Substantia nigra (tissue), 51 donors: ENCODE measurements at places on chromosomes 13 and 19.
A peak's percentile ranks its signal among the peaks of the same experiment; 100 is the strongest.

DNA sequence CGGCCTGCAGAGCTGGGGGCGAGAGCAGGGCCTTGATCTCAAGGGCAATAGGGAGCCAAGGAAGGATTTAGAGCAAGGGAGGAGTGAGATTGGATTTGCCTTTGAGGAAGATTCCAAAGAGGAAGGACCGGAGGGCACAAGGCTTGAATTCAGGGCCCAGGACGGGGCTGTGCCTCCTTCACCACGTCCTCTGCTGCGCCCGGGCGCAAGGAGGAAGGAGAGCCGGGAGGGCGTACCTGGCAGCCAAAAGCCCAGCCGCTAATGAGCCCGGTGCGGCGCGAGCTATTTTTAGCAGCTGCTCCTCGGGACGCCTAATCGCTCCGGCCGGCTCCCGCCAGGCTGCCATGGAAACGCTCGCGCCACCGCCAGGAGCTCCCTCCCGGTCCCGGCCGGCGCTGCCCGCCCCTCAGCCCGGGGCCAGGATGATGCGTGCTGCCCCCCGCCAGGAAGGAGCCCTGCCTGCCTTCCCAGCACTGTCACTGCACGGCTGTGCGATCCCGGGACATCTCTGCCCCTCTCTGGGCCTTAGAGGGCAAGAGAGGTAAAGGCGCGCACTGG is 31.3 kb downstream of the TINCR start:
- DNase-seq = peak; percentile 83

DNA sequence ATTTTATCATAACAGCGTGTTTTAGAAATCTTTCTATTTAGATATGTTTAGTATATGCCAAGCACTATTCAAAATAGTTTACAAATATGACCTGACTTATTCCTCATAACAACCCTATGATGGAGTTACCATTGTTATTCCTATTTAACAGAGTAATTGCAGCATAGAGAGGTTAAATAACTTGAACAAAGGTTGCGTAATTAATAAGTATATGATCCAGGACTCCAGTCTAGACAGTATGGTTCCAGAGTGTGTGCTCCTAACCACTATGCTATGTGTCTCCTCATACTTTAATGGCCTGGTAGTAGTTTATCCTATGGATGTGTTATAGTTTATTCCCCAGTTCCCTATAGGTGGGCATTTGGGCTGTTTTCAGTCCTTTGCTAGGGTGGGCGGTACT is 145.3 kb downstream of the PAN3 start:
- DNase-seq = no peak

DNA sequence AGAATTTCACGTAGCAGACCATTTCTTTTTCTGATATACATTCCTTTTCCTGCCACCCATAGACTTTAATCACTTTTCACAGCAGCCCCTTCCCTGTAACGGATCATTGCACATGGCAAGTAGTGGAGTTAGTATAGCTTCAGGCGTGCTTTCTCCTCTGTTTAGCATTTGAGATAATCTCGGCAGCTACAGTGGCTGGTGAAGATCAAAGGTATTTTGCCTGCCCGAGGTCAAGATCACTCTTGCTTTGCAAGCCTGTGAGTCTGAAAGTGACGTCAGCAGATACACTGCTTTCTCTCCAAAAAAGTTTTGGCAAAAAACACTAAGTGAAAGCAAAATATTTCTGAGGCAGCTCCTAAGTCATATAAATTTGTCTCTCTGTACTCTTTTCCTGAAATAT is 260.0 kb downstream of the NDFIP2 start:
- no peak for DNase-seq

GRCh38 chr13:44088991-44089413 is 209.3 kb downstream of the LACC1 start:
- DNase-seq = no peak

DNA sequence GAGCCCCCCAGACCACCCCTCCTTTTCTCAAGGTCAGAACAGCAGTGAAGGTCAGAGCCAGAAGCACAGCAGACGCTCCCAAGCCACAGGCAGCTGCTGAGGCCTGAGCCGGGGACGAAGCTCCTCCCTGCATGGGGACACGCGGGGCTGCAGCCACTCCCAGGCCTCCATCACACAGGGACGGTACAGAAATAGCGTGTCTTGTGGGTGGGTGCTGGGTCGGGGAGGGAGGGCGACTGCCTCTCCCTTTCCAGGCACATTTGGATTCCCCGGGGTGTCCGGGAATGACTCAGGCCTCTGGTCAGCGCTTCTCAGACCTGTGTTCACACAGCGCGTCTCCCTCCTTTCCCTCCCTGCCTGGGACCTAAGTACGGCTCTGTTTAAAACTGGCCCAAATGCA is 33.2 kb downstream of the RASA3 start:
- DNase-seq = no peak
